ENCODE measurements at places on chromosomes 12 and 14. TPM values are rescaled to one million over a fixed set of nuclear protein-coding genes. Genes with fewer than 3 reads are reported as not detected.

- no peak for DNase-seq
Measured at GRCh38 chr14:51774209-51774608, 86.2 kb upstream of the GNG2 start.

CLEC14A gene
- 0.31 TPM for total RNA-seq

GRCh38 chr12:130017591-130018449 lies 114.0 kb upstream of the TMEM132D start:
- DNase-seq, result no peak

DNA sequence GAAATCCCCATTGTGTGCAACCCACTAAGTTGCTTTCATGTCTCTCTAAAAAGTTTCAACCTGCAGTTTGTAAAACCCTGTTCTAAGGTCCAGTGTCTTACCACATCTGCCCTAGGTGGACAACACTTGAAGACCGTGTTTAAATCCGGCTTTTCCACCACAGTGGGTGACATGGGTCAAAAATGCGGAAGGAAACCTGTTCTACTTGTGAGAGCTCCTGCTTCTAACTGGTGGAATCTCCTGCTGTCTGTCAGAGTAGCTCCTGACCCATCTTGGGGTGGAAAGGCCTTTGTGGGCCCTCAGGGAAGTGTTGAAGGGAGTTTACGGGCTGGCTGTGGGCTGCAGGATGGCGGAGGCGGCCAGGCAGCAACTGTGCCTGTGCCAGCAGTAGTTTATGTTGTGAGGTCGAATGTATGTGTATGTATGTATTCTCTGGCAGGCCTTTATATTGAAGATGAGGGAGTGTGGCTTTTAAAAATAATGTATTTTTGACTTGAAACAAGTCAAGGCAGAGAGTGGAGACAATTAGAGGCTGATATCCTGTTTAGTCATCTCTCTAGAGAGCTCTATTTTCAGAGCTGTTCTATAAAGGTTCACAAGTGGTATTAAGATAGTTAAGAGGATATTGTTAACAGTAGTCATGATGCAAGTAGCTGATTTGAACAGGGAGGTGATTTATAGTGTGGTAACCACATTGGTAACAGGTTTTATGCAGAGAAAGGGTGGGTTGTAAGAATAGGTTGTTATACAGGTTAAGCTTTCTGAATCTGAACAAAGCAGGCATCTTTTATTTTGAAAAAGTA lies 67.0 kb downstream of the PRKCH start:
- peak; percentile 73 for DNase-seq

DNA sequence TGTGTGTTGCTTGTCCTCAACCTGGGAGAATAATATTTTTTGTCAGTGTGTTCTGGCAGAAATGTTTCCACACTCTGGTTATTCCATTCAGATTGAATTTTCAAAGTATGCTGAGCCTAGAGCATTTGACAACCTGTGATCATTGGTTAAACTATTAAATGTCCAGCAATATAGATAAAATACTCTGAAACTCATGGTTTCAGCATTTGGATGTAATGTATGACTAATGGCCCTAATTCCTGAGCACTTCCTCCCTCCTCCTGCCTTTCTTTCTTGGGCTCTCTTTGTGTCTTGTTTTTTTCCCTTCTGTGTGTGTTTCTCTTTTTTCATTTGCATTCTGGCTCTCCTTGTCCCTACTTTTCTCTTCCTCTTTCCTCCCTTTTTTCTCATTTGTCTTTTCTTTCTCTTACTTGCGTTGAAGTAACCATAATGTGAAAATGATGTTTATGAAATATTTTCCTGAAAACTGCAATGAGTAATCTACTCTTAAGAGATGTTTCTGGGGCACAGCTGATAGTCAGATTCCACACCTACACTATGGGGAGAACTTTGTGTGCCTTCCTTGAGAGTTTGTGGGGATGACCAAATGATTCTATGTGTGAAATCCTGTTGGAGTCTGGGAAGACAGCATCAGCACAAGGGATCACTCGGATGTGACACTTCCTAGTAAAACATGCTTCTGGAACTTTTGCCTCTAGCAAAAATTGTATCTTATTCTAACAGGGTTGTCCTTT lies 74.6 kb downstream of the FRMD6 start:
- no peak for DNase-seq

DNA sequence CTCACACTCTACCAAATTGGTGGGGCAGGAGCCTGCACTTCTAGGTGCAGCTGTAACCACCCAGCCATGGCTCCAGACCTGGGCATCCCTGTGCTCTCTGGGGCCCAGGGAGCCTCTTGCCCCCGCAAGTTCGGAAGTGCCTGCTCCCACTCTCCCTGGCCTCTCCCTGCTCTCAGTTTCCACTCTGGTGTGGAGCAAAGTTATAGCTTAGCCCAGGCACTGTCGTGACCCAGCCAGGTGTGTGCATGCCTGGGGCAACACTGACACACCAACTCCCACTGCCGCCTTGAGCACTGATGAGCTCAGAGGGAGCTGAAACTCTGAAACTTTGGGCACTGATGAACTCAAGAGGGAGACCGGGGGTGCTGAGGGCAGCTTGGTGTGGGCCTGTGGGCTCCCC lies 8.7 kb upstream of the FBXO33 start:
- no peak for DNase-seq

DNA sequence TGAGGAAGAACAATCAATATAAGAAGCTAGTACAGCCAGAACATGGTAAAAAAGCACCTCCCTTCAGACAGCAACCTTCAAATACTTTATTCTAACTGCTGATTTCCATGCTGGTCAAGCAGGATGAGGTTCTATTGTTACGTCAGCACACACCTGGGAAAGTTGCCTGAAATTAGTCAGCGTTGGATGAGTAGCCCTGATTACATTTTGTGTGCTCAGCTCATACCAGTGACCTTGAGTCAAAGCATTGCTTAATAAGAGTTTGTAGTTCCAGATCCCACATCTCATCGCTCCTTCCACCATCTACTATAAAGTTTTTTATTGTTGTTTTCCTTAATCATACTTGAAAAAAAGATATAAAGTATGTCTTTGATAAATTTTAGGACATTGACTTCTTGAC lies 361.5 kb downstream of the EGLN3 start:
- DNase-seq, result peak; percentile 51

GRCh38 chr12:115869604-115870003 lies 407.9 kb downstream of the MED13L start:
- no peak for DNase-seq

IL31 gene
- total RNA-seq, result not detected

DNA sequence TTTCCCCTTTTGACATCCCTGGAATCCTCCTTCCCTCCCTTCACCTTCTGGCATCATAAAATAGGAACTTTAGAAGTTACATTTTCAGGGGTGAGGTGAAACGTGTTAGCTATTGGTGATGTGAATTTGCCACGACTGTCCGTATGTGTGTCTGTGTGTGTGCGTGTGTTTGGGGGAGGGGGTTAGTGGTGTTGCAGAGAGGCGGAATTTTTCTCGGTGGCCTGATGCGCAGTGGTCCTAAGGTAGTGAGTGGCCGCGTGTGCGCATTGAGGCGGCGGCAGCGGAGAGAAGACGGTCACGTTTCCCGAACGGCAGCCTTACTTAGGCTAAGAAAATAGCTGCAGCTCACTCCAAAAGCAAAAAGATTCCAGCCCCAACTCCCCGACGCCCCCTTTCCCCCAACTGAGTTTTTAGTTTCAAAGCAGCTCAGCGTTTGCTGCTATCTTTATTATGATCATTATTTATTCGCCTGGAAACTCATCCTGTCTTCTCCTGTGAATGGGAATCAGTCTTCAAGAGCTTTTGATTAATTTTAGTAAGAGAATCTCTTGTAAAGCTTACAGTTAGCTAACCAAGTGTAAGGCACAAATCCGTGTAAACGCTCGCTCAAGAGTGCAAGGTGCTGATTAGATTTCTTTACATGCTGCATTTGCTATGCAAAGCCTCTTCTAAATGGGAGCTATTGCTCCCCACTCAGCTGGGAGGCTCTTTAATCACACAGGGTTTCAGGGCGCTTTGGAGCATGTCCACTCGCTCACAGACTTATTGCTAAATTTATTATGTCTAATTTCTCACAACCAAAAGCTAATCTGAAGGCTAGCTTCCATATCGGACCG lies 4.7 kb downstream of the FLRT2 start:
- DNase-seq, result no peak

All from PC-9 (cell line).